Activated CD8-positive, alpha-beta memory T cell treated with anti-CD3 and anti-CD28 coated beads, Interleukin-2, amount 10 ng/mL, durations not matched to agents 7 days and 5 days (primary cell): ENCODE measurements at places on chromosomes 5 and 9. TPM values are rescaled to one million over a fixed set of nuclear protein-coding genes. Genes with fewer than 3 reads are reported as not detected.

CFAP90 gene
- total RNA-seq = not detected

KCNMB1 gene
- total RNA-seq = not detected

NR3C1 gene
- 66.2 TPM for total RNA-seq

DCAF12 gene
- 58.9 TPM for total RNA-seq

SH3RF2 gene
- total RNA-seq = 0.12 TPM

PCDHGB3 gene
- 0.09 TPM for total RNA-seq

RAB3C gene
- total RNA-seq = not detected

GRCh38 chr5:86757824-86758223 lies 140.1 kb downstream of the COX7C start:
- no peaks in the 10 kb centered on the region for H3K36me3 ChIP-seq
- no peak overlapping the region for H3K4me3 ChIP-seq
- H3K27ac ChIP-seq = no peak overlapping the region
- DNase-seq = no peak
- H3K27me3 ChIP-seq = no peaks in the 10 kb centered on the region

DNA sequence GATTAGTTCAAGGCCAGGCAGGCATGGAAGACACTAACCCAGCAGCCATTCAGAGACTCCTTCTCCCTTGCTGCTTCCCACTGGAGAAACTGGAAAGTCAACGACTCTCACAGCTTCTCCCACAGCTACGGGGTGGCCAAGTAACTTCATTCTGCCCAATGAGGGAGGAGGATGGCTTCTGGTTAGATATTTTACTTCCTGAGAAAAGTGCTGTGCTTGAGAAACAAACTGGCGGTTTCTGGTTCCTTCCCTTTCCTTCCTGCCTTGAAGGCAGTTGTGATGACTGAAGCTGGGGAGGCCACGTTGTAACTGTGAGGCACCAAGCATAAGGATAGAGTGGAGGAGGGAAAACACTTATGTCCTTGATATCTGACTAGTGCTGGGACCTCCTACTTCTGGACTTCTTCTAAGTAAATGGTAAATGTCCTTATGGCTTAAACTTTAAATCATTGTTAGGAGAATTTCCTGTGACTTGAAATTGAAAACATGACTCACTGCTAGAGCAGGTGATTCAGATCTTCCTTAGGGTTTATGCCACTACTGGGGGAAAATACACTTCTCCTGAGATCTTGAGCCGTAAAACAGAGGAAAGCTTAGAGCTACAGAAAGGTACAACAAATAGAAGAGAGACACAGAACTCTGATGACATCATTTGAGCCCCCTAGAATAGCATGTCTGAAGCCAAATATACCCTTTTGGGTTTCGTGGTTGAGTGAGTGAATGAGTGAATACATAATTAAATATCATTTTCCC lies 3.1 kb upstream of the GNPDA1 start:
- peak overlapping the region; percentile 87 for H3K27ac ChIP-seq
- peaks cover 8% of the 10 kb centered on the region for H3K36me3 ChIP-seq
- peak; percentile 73 for DNase-seq
- H3K4me3 ChIP-seq = peak overlapping the region; percentile 46
- peaks cover 64% of the 10 kb centered on the region for H3K4me1 ChIP-seq

DNA sequence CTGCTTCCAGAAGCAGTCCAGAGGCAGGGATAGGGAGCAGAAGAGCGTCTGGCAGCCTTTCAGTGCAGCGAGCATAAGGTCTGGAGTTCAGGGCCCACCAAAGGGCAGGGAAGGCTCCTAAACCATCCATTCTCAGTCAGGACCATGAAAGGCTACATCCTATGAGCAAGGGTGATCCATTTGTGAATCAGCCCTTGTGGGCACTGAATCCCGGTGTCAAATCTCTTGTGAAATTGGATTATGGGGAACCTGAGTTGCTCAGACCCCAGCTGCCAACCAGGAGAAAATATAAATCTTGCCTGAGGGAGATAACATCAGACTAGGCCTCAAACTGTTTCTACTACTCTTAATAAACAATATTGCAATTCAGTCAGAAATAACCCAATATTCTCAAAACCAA lies 204.4 kb downstream of the SYK start:
- no peaks in the 10 kb centered on the region for H3K27me3 ChIP-seq
- no peak overlapping the region for H3K4me3 ChIP-seq
- no peak overlapping the region for H3K27ac ChIP-seq
- peaks cover 18% of the 10 kb centered on the region for H3K36me3 ChIP-seq

DNA sequence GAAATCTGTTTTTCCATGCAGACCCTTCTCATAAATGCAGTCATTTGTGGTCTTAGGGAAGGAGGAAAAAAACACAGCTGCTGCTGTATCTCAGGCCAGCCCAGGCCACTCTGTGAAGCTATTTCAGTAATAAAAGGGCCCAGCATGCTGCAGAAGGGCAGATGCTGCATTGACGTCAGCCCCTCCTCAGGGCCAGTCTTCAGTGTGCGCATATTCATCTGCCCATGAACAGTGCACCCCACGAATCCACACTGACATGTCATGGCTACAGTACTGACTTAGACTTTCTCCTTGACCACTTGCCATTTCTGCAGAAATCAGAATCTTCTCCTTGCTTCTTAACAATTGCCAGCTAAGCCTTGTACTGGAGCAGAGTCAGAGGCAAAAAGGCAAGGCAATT lies 304.7 kb downstream of the GABRG2 start:
- no peaks in the 10 kb centered on the region for H3K36me3 ChIP-seq
- no peak overlapping the region for H3K27ac ChIP-seq
- H3K4me3 ChIP-seq = no peak overlapping the region
- no peak for DNase-seq

- H3K4me1 ChIP-seq = peaks cover 2% of the 10 kb centered on the region
- no peak for DNase-seq
- H3K4me3 ChIP-seq = no peak overlapping the region
Observed at GRCh38 chr5:126348855-126349635, 74.2 kb upstream of the GRAMD2B start.

DNA sequence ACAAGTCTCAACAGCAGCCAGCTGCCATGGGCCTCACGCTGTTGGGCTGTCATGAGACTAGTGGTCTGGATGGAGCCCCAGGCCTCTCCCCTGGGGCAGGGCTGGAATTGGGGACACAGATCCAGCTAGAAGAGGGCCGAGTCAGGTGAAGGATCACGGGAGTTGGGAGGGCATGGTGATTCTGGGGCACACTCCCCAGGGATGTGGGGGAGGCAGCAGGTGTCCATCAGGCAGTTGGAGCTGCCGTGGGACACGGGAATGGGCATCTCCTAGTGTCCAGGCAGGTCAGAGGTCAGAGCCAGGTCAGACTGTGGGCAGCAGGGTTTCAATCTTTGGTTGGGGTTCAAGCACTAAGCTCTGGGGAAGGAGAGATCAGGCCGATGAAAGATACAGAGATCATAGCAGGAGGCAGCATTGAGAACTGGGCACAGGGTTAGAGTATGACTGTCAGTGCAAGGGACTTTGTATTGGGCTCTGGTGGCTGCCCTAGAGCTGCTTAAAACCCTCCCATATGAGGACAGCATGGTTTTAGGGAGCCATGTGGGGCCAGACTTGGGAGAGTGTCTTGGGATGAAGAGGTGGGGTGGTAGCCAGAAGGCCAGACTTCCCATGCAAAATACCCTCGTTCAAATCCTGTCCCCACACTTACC lies 59.2 kb downstream of the ARHGEF37 start:
- H3K4me3 ChIP-seq = no peak overlapping the region
- H3K27ac ChIP-seq = no peak overlapping the region
- H3K27me3 ChIP-seq = no peaks in the 10 kb centered on the region
- H3K4me1 ChIP-seq = no peaks in the 10 kb centered on the region
- DNase-seq = no peak

DNA sequence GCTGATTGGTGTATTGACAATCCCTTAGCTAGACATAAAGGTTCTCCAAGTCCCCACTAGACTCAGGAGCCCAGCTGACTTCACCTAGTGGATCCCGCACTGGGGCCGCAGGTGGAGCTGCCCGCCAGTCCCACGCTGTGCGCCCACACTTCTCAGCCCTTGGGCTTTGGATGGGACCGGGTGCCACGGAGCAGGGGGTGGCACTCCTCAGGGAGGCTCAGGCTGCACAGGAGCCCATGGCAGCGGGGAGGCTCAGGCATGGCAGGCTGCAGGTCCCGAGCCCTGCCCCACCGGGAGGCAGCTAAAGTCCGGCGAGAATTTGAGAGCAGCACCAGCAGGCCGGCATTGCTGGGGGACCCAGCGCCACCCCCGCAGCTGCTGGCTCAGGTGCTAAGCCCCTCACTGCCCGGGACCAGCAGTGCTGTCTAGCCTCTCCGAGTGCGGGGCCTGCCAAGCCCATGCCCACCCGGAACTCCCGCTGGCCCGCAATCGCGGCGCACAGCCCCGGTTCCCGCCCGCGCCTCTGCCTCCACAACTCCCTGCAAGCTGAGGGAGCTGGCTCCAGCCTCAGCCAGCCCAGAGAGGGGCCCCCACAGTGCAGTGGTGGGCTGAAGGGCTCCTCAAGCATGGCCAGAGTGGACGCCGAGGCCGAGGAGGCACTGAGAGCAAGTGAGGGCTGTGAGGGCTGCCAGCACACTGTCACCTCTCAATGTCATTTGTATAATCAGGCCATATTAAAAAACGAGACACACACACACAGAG lies 437.2 kb downstream of the CSNK1G3 start:
- no peaks in the 10 kb centered on the region for H3K27me3 ChIP-seq
- H3K4me3 ChIP-seq = no peak overlapping the region
- no peaks in the 10 kb centered on the region for H3K36me3 ChIP-seq
- H3K27ac ChIP-seq = no peak overlapping the region
- no peaks in the 10 kb centered on the region for H3K4me1 ChIP-seq

- no peak overlapping the region for H3K27ac ChIP-seq
- no peaks in the 10 kb centered on the region for H3K4me1 ChIP-seq
- DNase-seq = no peak
- H3K36me3 ChIP-seq = no peaks in the 10 kb centered on the region
Observed at GRCh38 chr9:7561527-7562080, 238.0 kb downstream of the DMAC1 start.

DNA sequence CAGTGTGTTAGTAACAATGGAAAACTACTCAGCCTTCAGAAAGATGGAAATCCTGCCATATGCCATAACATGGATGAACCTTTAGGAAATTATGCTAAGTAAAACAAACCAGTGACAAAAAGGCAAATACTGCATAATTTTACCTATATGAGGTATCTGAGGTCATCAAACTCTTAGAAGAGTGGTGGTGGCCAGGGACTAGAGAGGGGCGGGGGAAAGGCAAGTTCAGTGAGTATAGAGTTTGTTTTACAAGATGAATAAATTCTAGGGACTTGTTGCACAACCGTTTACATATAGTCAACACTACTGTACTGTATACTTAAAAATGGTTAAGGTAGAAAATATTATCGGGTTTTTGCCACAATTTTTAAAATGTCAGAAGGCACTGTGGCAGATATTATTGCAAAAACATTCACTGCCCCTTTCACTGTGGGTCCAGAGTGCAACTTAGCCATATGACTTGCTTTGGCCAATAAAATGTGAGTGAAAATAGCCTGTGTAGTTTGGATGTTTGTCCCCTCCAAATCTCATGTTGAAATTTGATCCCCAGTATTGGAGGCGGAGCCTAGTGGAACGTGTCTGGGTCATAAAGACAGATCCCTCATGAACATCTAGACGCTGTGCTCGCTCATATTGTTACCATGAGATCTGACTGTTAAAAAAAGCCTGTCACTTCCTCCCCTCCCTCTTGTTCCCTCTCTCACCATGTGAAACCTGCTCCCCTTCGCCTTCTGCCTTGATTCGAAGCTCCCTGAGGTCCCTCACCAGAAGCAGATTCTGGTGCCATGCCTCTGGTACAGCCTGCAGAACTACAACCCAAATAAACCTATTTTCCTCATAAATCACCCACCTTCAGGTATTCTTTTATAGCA lies 9.5 kb downstream of the ZNF367 start:
- H3K36me3 ChIP-seq = peaks cover 45% of the 10 kb centered on the region
- H3K4me3 ChIP-seq = no peak overlapping the region
- peaks cover 46% of the 10 kb centered on the region for H3K4me1 ChIP-seq
- DNase-seq = no peak

GRCh38 chr5:94140300-94140699 lies 398.9 kb upstream of the POU5F2 start:
- H3K36me3 ChIP-seq = no peaks in the 10 kb centered on the region
- no peak overlapping the region for H3K4me3 ChIP-seq
- no peaks in the 10 kb centered on the region for H3K4me1 ChIP-seq
- no peak for DNase-seq

- no peak for DNase-seq
- H3K27ac ChIP-seq = no peak overlapping the region
- H3K4me3 ChIP-seq = no peak overlapping the region
- H3K27me3 ChIP-seq = no peaks in the 10 kb centered on the region
Observed at GRCh38 chr9:22840641-22841040, 394.0 kb downstream of the DMRTA1 start.

- H3K27ac ChIP-seq = no peak overlapping the region
- H3K4me1 ChIP-seq = peaks cover 4% of the 10 kb centered on the region
- H3K36me3 ChIP-seq = no peaks in the 10 kb centered on the region
- no peak for DNase-seq
Observed at GRCh38 chr5:53130266-53130665, 20.7 kb upstream of the MOCS2 start.

GRCh38 chr5:120241400-120241799 lies 222.7 kb upstream of the PRR16 start:
- DNase-seq = no peak
- H3K36me3 ChIP-seq = no peaks in the 10 kb centered on the region
- H3K27ac ChIP-seq = no peak overlapping the region
- H3K27me3 ChIP-seq = no peaks in the 10 kb centered on the region
- no peaks in the 10 kb centered on the region for H3K4me1 ChIP-seq

DNA sequence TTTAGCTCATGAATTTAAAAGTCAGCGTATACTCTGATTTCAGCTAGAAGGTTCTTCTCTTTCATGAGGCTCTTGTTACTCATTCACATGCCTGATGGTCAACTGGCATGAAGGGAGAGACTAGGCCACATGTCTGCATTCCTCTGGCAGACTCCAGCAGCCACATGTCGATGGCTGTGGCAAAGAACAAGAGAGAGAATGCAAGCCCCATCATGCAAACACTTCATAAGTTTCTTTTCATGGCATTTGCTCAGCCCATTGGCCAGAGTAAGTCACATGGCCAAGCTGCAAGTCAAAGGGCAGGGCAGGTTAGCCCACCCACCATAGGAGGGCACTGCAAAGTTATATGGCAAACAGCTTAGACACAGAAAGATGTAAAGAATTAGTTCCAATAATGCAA lies 5.4 kb downstream of the KCNV2 start:
- H3K4me1 ChIP-seq = no peaks in the 10 kb centered on the region
- H3K36me3 ChIP-seq = peaks cover 16% of the 10 kb centered on the region
- DNase-seq = no peak
- no peaks in the 10 kb centered on the region for H3K27me3 ChIP-seq
- no peak overlapping the region for H3K4me3 ChIP-seq

GRCh38 chr5:107542428-107542827 lies 128.3 kb downstream of the EFNA5 start:
- no peak for DNase-seq
- H3K4me1 ChIP-seq = peaks cover 4% of the 10 kb centered on the region
- no peak overlapping the region for H3K4me3 ChIP-seq
- H3K27ac ChIP-seq = no peak overlapping the region

GRCh38 chr9:27572566-27572917 lies 739 bp downstream of the C9orf72 start:
- peaks cover 3% of the 10 kb centered on the region for H3K27me3 ChIP-seq
- peak overlapping the region; percentile 88 for H3K4me3 ChIP-seq
- H3K27ac ChIP-seq = peak overlapping the region; percentile 92
- H3K4me1 ChIP-seq = peaks cover 22% of the 10 kb centered on the region
- H3K36me3 ChIP-seq = no peaks in the 10 kb centered on the region
- peak; percentile 78 for DNase-seq
